ENCODE measurements at places on chromosomes 11 and 22. TPM values are rescaled to one million over a fixed set of nuclear protein-coding genes. Genes with fewer than 3 reads are reported as not detected.

The LMO2 gene
- total RNA-seq = 42.7 TPM

The CCDC85B gene
- 218 TPM for total RNA-seq

The CRYBA4 gene
- not detected for total RNA-seq

The NXPE1 gene
- not detected for total RNA-seq

The SHANK2 gene
- total RNA-seq = not detected

The KRTAP5-7 gene
- not detected for total RNA-seq

The KCNE3 gene
- 1.2 TPM for total RNA-seq

The DSCAML1 gene
- not detected for total RNA-seq

The PGA4 gene
- total RNA-seq = not detected

The PGR gene
- under 0.01 TPM for total RNA-seq

The MS4A5 gene
- not detected for total RNA-seq

The KCNK4 gene
- total RNA-seq = under 0.01 TPM

The OR51E2 gene
- total RNA-seq = not detected

The OR5J2 gene
- not detected for total RNA-seq

The OR51D1 gene
- total RNA-seq = not detected

The BATF2 gene
- total RNA-seq = 12.3 TPM

The KCTD14 gene
- total RNA-seq = 0.91 TPM

The MIOX gene
- total RNA-seq = not detected

The UBASH3B gene
- 12.7 TPM for total RNA-seq

The CHID1 gene
- 42.6 TPM for total RNA-seq

The OR8G1 gene
- not detected for total RNA-seq

The RELA gene
- total RNA-seq = 12.7 TPM

The KREMEN1 gene
- total RNA-seq = 0.30 TPM

The SEPTIN5 gene
- total RNA-seq = 17.0 TPM
